Occipital lobe (tissue), 3 donors: ENCODE measurements at places on chromosomes 6 and 20. TPM values are rescaled to one million over a fixed set of nuclear protein-coding genes. Genes with fewer than 3 reads are reported as not detected.

The ULBP2 gene
- total RNA-seq: 5.3 TPM

The SLC2A10 gene
- 7.5 TPM for total RNA-seq

The CD24 gene
- total RNA-seq: 1,048 TPM

The SLC22A1 gene
- 1.9 TPM for total RNA-seq

The SEL1L2 gene
- 0.62 TPM for total RNA-seq

The TMEM217 gene
- total RNA-seq: 1.2 TPM

The CCN5 gene
- total RNA-seq: not detected

The CD93 gene
- 13.6 TPM for total RNA-seq

The TRIM38 gene
- 0.47 TPM for total RNA-seq

- DNase-seq: no peak
Measured at GRCh38 chr6:134851548-134851947, 98.4 kb downstream of the ALDH8A1 start.

GRCh38 chr6:152154559-152155356 is 347.3 kb downstream of the ESR1 start:
- DNase-seq: no peak

GRCh38 chr20:25637247-25637646 is 13.4 kb upstream of the NANP start:
- DNase-seq: no peak

DNA sequence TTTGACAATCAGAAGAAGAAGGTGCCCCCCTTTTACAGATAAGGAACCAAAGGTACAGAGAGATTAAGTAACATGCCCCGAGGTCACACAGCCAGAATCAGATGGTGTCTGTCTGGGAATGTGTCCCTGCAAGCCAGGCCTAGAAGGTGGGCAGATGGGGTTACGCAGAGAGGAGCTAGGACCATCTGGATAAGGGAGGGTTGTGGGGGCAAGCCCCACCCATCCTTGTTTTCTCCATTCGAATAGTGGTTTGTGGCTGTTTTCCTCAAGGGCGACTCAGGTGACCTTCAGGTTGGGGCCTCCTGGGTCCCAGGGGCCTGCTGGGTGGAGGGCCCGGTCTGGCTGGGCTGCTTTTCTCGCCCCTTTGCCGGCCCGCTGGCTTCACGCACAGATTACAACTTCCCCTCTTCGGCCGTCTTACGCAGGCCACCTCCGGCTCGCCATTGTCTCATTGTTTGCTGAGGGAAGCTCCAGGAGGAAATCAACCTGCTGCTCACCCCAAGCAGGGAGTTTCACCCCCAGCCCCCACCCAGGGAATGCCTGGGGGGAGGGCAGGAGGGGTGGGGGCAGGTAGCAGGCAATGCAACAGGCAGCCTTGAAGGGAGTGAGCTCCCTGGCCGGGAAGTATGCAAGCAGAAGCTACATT is 30.8 kb upstream of the CSNK2A1 start:
- no peak for DNase-seq

DNA sequence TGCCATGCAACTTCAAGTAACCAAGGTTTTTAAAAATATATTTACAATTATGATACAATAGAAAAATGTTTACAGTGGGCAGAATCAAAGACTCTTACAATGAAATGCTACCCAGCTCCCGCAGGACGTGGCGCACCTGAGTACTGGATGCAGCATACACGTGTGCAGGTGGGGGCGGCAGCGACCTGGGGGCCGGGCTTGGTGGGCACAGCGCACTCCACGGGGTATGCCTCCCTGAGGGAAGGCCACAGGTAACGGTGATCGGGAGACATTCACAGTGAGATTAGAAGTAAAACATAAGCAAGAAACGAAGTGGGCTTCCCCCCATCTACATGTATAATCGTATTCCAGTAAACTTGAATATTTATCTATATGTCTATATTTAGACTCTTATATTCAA is 54.2 kb downstream of the WDR27 start:
- DNase-seq: no peak

DNA sequence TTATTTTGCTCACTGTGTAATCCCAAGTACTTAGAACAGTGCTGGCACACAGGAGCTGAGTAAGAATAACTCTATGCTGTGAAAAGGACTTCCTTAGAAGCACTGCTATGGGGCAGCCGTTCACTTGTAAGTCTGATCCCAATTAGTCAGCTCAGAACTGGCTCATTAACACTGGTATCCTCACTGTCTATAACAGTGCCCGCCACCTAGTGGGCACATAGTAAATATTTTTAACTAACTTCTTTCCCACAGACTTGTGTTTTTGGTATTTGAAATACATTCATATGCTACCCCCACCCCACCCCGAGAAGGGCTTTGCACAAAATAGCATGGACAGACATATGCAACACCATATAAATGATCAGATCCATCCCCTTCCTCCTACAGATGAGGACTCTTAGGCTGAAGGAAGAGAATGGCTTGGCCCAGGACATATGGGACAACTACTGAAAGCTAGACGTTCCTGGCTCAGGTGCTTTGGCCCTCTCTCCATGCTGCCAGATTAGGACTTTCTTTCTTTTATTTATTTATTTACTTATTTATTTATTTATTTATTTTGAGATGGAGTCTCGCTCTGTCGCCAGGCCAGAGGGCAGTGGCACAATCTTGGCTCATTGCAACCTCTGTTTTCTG is 47.1 kb downstream of the DST start:
- peak; percentile 24 for DNase-seq

DNA sequence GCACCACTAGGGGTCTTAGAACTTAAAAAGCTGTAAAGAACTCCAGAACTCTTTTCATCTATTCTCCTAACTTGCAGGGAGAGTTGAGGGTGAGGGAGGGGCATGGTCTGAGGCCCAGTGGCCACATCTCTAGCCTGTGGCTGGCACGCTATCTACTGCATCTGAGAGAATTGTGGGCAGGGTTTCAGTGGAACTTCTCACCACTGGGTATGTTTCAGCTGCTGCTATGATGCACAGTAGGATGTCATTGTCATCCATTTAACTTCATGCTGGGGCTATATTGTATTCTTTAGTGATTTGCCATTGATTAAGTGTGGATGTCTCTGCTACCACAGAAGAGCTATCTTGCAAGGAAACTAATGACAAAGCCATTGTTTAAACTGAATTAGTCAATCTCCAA is 4.5 kb downstream of the TMEM14A start:
- no peak for DNase-seq

- DNase-seq: no peak
Measured at GRCh38 chr6:138088326-138088762, 18.9 kb downstream of the PERP start.

GRCh38 chr20:36152261-36152660 is 2.3 kb upstream of the EPB41L1 start:
- no peak for DNase-seq

- DNase-seq: no peak
Measured at GRCh38 chr6:136403110-136403980, 113.7 kb upstream of the BCLAF1 start.

GRCh38 chr20:13644010-13644409 is 5.3 kb upstream of the TASP1 start:
- DNase-seq: no peak

DNA sequence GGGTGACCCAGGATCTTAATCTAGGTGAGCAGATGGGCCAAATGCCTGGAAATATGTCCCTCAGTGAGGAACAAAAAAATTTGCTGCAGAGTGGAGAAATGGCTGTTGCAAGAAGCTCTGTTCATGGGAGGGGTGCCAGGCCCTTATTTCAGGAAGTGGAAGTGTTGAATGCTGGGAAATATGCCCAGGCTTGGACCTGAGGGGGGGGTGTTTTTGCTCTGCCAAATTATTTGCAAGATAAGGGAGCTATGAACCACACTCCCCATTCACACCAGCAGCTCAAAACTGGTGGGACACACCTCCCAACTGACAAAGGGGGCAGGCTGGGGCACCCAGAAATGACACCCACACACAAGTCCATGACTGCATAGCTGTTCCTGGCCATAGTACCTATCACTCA is 8.7 kb downstream of the CST4 start:
- no peak for DNase-seq

- no peak for DNase-seq
Measured at GRCh38 chr6:13908955-13909381, 15.8 kb upstream of the RNF182 start.

DNA sequence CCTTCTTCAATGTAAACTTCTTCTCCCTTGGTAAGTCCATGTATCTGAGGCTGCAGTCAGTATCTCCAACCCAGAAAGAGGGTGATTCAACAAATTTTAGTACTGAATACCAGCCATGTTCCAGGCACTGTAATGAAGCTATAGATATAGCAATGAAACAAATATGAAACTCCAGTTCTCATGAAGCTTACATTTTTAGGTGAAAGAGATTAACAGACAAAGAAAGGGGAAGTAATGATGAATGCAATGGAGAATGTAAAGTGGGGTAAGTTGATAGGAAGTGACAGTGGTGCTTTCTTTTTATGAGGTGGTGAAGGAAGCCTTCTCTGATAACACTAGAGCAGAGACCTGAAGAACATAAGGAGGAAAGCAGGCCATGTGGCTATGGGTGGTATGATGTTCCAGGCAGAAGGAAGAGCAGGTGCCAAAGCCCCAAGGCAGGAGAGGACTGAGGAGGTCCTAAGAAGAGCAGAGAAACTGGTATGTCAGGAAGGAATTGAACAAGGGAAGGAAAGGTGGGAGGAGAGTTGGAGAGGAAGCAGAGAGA is 143.6 kb downstream of the TFAP2B start:
- no peak for DNase-seq

DNA sequence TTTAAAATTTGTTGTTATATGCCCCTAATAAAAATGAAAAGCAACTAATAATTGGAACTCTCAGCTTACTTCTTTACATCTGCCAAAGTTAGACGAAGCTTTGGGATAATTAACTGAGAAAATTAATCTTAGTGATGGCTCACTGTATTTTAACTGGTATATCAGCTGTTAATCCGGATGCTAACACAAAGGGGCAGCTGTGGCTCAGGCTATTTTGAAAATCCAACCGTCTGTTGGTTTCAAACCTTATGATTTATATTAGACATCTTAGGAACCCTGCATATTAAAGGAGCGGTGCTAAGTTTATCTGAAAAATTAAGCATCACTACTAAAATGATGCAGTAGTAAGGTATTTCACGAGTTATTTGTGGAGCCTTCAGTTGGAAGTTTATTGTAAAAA is 96.6 kb downstream of the AKAP7 start:
- DNase-seq: no peak

DNA sequence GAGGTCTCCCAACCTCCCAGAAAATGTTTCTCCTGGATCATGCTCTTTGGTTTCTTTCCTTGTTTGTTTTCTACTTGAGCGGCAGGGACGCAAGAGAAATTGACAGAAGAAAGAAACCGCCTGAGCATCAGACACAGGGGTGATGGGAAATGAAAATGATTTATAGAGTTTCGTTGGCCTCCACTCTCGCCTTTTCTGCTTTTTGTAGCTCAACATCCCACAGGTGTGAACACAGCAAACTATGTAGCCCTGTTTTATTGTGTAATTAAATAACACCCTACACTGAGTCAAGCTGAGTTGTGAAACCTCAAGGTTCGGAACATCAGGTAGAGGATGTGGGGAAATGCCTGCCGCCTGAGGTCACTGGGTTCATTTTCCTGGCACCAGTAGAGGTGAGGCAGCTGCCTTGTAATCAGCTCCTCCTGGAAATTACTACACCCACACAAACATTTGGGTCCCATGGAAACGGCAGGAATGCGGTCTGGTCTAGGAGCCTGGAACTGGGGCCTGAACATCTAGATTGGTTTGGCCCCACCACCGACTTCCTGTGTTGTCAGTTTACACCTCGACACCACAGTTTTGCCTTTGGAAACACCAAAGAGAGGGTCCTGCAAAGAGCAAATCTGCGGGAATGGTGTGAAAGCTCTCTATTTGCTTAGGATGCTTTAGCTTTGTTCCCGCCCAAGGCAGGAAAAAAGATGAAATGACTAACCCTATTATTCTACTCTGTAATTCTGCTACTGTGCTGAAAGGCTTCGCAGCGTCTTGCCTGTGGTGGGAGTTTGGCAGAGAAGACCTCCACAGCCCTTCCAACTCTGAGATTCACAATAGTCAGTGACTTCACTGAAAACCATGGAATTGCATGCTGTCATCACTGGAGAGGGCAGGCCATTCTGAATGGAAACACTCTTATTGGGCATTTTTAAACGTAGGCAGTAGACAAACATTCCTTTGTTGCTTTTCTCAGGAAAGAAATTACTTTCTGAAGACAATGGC is 53.0 kb downstream of the ADAT2 start:
- no peak for DNase-seq

- no peak for DNase-seq
Measured at GRCh38 chr6:2232445-2232844, 13.0 kb downstream of the GMDS start.

DNA sequence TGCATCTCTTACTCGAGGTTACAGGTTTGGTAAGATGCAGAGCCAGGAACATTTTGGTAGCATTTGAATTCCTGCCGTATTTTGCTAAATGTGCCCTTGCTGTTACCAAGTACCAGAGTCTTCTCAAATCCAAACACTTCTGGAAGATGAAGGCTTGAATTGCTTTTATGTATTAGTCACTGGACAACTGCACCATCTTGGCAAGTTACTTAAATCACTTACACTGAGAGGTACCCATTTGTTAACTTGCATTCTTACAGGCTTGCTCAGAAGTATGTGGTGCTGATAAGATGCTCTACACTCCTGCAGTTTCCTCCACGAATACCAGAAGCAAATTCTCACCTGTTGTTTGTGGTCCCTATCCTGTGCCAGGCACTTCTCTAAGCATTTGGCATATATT is 12.7 kb downstream of the IL22RA2 start:
- DNase-seq: no peak

DNA sequence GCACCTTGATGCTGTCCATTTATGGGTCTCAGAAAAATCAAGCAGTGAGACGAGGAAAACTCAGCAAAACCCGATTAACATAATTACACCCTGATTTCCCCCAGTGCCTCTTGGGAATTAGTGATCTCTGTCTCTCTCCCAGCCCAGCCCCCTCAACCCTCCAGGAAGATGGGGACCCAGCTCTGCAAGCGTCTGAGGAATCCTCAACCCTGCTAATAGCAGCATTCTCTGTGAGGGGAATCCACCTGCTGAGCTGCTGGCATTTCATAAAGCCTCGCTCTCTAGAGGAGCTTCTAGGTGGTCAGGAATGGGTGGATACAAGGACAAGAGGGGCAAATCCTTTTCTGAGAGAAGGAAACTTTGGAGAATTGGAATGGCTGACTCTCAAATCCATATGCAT is 13.9 kb downstream of the NR2E1 start:
- no peak for DNase-seq

GRCh38 chr6:74602206-74602605 is 603.6 kb downstream of the COL12A1 start:
- no peak for DNase-seq

- no peak for DNase-seq
Measured at GRCh38 chr6:35943390-35943789, 22.5 kb upstream of the SRPK1 start.
